ENCODE measurements at places on chromosomes 12 and 14. TPM values are rescaled to one million over a fixed set of nuclear protein-coding genes. Genes with fewer than 3 reads are reported as not detected.

Gene LRRIQ1
- 0.15 TPM for total RNA-seq

Gene STON2
- total RNA-seq, result 6.3 TPM

Gene SLC5A8
- not detected for total RNA-seq

Gene SERPINA1
- total RNA-seq, result 3.2 TPM

Gene KCNC2
- total RNA-seq, result not detected

Gene TTC5
- 18.5 TPM for total RNA-seq

Measured in H4 (cell line).